ENCODE measurements at places on chromosomes 2 and 18. TPM values are rescaled to one million over a fixed set of nuclear protein-coding genes. Genes with fewer than 3 reads are reported as not detected.

IL1R2 gene
- total RNA-seq = not detected

C2orf81 gene
- total RNA-seq = 3.7 TPM

DNA sequence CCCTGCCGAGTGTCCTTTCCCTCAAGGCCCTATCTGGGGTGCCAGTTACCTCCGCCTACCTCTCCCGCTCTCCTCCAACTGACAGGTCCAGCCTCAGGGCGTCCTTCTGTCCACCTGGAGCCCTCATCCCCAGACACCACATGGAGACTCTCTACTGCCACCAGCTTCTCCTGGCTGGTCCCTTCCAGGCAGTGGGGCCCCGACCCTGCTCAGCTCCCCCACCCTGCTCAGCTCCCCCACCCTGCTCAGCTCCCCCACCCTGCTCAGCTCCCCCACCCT is 74.0 kb upstream of the ODC1 start:
- H3K36me3 ChIP-seq = peaks cover 1% of the 10 kb centered on the region
- no peak for DNase-seq
- peaks cover 4% of the 10 kb centered on the region for H3K27me3 ChIP-seq

DNA sequence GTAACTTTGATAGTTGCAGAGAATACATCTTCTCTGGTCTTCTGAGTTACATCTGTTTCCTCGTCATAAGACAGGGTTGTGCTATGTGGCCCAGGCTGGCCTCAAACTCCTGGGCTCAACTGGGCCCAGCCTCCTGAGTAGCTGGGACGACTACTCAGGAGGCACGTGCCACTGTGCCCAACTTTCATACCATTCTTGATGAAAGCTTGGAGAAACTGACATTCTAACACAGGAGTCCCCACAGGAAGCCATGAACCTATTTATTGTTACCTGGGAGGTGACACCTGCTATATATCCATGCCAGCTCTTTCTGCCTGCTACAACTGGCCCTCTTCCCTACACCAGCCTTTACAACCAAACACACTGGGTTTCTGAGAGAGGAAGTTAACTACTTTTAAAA is 19.1 kb downstream of the EIF2AK3 start:
- DNase-seq = no peak
- no peak overlapping the region for H3K4me3 ChIP-seq
- H3K36me3 ChIP-seq = no peaks in the 10 kb centered on the region
- H3K27ac ChIP-seq = no peak overlapping the region

GRCh38 chr2:190107409-190107808 is 44.9 kb upstream of the MSTN start:
- H3K4me3 ChIP-seq = no peak overlapping the region
- H3K27ac ChIP-seq = no peak overlapping the region
- H3K4me1 ChIP-seq = no peaks in the 10 kb centered on the region
- no peak for DNase-seq

- H3K36me3 ChIP-seq = no peaks in the 10 kb centered on the region
- H3K27ac ChIP-seq = no peak overlapping the region
- H3K4me3 ChIP-seq = no peak overlapping the region
- no peak for DNase-seq
- peaks cover 7% of the 10 kb centered on the region for H3K4me1 ChIP-seq
- no peaks in the 10 kb centered on the region for H3K27me3 ChIP-seq
Observed at GRCh38 chr18:32383050-32383819, 87.4 kb downstream of the GAREM1 start.

DNA sequence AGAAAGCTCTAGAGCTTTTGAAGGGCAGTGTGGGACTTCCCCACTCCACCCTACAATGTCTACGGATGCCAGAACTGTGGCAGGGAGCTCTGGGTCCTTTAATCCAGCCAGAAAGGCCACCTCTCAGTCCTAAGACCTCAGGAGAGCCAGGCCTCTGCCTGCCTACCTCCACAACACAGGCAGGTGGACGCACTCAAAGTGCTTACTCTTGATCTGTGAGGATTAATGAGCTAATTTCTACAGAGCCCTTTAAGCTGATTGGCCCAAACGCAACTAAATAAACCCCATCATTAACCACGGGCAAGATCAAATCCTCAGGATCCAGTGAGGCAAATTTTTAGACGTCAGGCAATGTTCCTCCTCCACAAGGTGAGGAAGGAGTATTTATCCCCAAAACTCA is 8.1 kb downstream of the STK39 start:
- no peak for DNase-seq
- no peaks in the 10 kb centered on the region for H3K36me3 ChIP-seq
- H3K27me3 ChIP-seq = no peaks in the 10 kb centered on the region
- H3K27ac ChIP-seq = no peak overlapping the region

- no peak overlapping the region for H3K4me3 ChIP-seq
- peaks cover 13% of the 10 kb centered on the region for H3K4me1 ChIP-seq
- peaks cover 4% of the 10 kb centered on the region for H3K27me3 ChIP-seq
- H3K36me3 ChIP-seq = no peaks in the 10 kb centered on the region
Observed at GRCh38 chr2:45852450-45853150, 201.1 kb downstream of the PRKCE start.

DNA sequence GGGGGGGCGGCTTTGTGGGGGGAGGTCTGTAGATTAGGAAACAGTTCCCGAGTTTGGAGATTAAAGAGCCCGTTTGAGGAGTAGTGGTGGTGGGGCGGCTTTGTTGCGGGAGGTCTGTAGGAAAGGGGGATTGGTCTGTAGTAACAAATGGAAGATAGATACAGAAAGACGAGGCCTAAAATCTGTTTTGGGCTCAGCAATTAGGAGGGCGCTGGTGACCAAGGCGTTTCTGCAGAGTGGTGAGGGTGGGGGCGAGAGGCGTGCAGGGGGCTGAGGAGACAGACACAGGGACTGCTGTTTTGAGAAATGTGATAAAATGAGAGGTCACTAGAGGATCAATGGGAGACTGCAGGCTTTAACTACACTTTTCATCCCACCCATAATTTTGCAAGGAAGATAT is 1.6 kb upstream of the ADNP2 start:
- no peak for DNase-seq
- H3K36me3 ChIP-seq = peaks cover 1% of the 10 kb centered on the region
- H3K4me1 ChIP-seq = peaks cover 16% of the 10 kb centered on the region
- H3K27ac ChIP-seq = no peak overlapping the region
- no peaks in the 10 kb centered on the region for H3K27me3 ChIP-seq
